ENCODE measurements at places on chromosomes 4 and X.

DNA sequence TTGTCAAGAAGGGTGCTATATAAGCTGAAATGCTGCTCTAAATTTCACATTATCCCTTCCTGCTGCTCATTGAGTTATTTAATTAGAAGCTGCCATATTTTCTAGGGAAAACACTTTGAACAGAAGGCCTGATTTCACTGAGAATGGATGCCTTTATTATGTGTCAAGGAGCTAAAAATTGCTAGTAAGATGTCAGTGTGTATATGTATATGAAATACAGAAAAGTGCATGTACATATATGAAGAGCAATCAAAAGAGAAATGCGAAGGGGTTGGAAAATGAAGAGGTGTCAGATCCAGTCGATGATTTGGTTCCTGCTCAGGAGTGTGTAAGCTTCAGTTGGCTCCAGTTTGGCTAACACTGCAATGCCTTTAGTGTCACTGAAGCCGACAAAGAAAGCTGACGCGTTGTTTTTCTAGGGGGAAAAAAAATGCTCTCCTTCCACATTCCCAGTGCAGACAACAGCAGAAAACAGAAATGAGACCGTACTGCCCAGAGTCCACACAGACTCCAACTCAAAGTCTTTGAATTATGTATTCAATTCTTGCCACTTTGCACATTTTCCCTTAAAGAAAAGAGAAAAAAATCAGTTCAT lies 154.2 kb downstream of the NHS start:
- H3K36me3 ChIP-seq = no peaks in the 10 kb centered on the region
- no peak for DNase-seq
- H3K4me1 ChIP-seq = peaks cover 7% of the 10 kb centered on the region
- H3K27me3 ChIP-seq = no peaks in the 10 kb centered on the region

DNA sequence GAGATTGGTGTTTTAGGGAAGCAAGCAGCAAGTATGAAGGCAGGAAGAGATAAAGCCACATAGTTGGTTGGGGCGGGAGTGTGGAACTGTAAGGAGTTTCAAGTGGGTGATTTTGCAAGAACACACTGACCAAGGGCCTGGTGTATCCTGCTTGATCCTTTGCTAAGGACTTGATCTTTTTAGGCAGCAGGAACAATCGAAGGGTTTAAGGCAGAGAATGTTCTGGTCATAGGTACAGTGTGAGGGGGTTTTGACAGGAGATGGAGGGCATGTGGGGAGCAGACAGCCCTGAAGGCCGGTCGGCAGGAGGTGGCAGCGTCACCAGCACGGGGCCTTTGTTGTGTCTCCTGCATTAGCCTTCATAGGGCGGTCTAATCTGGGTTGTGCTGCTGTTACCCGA lies 54.7 kb downstream of the FAM193A start:
- no peaks in the 10 kb centered on the region for H3K36me3 ChIP-seq
- no peak for DNase-seq
- H3K27ac ChIP-seq = no peak overlapping the region
- H3K4me3 ChIP-seq = no peak overlapping the region
- peaks cover 85% of the 10 kb centered on the region for H3K4me1 ChIP-seq

DNA sequence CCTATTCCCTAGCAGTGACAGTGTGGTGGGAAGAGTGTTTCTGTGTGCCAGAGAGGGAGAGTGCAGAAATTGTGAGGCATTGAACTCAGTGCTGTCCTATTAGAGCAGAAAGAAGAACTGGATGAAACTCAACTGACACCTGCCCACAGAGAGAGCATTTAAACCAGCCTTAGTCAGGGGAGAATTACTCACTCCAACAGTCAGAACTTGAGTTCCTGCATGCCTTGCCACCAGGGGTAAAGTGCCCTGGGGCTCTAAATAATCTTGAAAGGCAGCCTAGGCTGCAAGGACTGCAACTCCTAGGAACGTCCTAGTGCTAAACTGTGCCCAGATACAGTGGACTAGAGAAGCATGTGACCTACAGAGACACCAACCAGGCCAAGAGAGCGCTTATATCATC lies 12.8 kb downstream of the CYSLTR1 start:
- no peak for DNase-seq
- H3K4me1 ChIP-seq = no peaks in the 10 kb centered on the region

- peak overlapping the region; percentile 28 for H3K4me3 ChIP-seq
- H3K27me3 ChIP-seq = no peaks in the 10 kb centered on the region
- peaks cover 4% of the 10 kb centered on the region for H3K36me3 ChIP-seq
- H3K27ac ChIP-seq = no peak overlapping the region
- no peak for DNase-seq
Measured at GRCh38 chrX:135295944-135296305, 13.4 kb upstream of the ETDC start.

- H3K4me1 ChIP-seq = no peaks in the 10 kb centered on the region
- no peak overlapping the region for H3K27ac ChIP-seq
- no peaks in the 10 kb centered on the region for H3K27me3 ChIP-seq
- no peaks in the 10 kb centered on the region for H3K36me3 ChIP-seq
Measured at GRCh38 chrX:120302434-120302833, 8.8 kb downstream of the TMEM255A start.

- H3K36me3 ChIP-seq = no peaks in the 10 kb centered on the region
- no peaks in the 10 kb centered on the region for H3K4me1 ChIP-seq
- no peaks in the 10 kb centered on the region for H3K27me3 ChIP-seq
- H3K4me3 ChIP-seq = no peak overlapping the region
Measured at GRCh38 chr4:185695743-185696142, 116.3 kb downstream of the SORBS2 start.

DNA sequence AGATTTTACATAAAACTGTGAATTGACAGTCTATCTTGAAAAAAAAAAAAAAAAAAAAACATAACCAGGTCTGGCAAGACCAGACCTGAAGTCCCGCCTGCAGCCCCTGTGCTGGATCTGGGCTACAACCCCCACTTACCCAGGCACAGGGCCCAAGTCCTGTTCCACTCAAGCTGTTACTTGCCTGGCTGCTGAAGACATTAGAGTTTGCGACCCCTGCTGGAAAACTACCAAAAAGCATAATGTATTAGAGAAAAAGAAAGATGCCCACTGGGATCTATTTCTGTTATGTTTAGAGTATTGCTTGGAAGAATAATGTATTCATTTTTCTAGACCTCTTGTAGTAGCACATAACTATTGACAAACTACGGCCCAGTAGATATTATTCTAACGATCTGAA lies 4.7 kb downstream of the HS3ST1 start:
- no peaks in the 10 kb centered on the region for H3K27me3 ChIP-seq
- no peak for DNase-seq
- H3K4me1 ChIP-seq = peaks cover 22% of the 10 kb centered on the region
- H3K36me3 ChIP-seq = no peaks in the 10 kb centered on the region
- no peak overlapping the region for H3K4me3 ChIP-seq

GRCh38 chr4:25015012-25015411 lies 15.7 kb downstream of the LGI2 start:
- DNase-seq = no peak
- H3K27ac ChIP-seq = peak overlapping the region; percentile 54
- no peaks in the 10 kb centered on the region for H3K4me1 ChIP-seq
- no peaks in the 10 kb centered on the region for H3K27me3 ChIP-seq

- no peak for DNase-seq
- no peak overlapping the region for H3K4me3 ChIP-seq
Measured at GRCh38 chr4:123452616-123453015, 56.0 kb downstream of the SPRY1 start.

- H3K27ac ChIP-seq = no peak overlapping the region
- no peak for DNase-seq
- H3K4me1 ChIP-seq = no peaks in the 10 kb centered on the region
- no peak overlapping the region for H3K4me3 ChIP-seq
- H3K36me3 ChIP-seq = no peaks in the 10 kb centered on the region
Measured at GRCh38 chr4:154314248-154314647, 177.4 kb downstream of the DCHS2 start.

DNA sequence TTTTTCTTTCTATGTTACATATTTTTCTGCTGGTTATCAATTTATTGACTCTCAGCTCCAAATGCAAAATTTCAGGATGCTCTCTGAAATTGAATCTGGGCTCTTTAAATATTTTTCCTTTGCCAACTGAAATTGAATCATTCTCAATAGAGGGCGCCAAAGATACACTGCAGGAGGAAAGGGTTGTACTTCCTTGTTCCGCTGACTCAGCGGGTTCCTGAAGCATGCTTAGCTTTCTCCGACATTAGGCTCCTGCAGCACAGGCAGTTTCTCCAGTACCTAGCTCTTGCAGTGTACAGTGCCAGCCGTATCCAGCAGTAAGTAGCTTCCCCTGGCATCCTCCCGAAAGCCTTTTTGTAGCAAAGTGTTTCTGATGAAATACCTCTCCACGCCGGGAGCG lies 28.8 kb upstream of the CFAP47 start:
- no peak for DNase-seq
- no peak overlapping the region for H3K27ac ChIP-seq
- no peak overlapping the region for H3K4me3 ChIP-seq
- no peaks in the 10 kb centered on the region for H3K36me3 ChIP-seq
- no peaks in the 10 kb centered on the region for H3K27me3 ChIP-seq
- no peaks in the 10 kb centered on the region for H3K4me1 ChIP-seq

DNA sequence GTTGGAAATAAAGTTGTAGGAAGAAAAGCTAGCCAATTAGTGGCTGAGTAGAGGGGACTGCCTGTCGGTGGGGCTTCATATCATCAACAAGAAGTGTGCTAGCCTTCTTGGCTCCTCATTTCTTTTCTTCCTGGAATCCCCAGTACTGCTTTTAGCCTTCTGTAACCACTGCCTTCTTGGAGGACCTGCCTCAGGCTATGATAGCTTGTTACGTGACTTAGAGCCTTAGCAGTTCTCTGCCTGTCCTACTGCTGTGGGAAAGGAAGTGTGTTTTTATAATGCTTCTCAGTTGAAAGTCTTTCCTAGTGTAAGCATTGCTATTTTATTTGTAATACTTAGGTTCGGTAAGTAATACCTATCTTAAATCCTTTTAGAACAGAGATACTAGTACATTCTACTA lies 61.9 kb downstream of the LARP1B start:
- H3K36me3 ChIP-seq = no peaks in the 10 kb centered on the region
- no peaks in the 10 kb centered on the region for H3K4me1 ChIP-seq
- H3K27ac ChIP-seq = no peak overlapping the region
- no peak for DNase-seq
- no peak overlapping the region for H3K4me3 ChIP-seq

- H3K27me3 ChIP-seq = no peaks in the 10 kb centered on the region
- H3K27ac ChIP-seq = no peak overlapping the region
- H3K4me1 ChIP-seq = no peaks in the 10 kb centered on the region
- H3K4me3 ChIP-seq = no peak overlapping the region
Measured at GRCh38 chr4:56450342-56450741, 14.3 kb downstream of the PAICS start.

GRCh38 chr4:19522966-19523365 lies 728.7 kb upstream of the SLIT2 start:
- DNase-seq = no peak
- no peaks in the 10 kb centered on the region for H3K36me3 ChIP-seq
- H3K4me3 ChIP-seq = no peak overlapping the region
- no peaks in the 10 kb centered on the region for H3K4me1 ChIP-seq

GRCh38 chrX:154333837-154334271 lies 38.3 kb downstream of the TKTL1 start:
- no peak overlapping the region for H3K27ac ChIP-seq
- no peak for DNase-seq
- H3K27me3 ChIP-seq = no peaks in the 10 kb centered on the region
- no peak overlapping the region for H3K4me3 ChIP-seq

DNA sequence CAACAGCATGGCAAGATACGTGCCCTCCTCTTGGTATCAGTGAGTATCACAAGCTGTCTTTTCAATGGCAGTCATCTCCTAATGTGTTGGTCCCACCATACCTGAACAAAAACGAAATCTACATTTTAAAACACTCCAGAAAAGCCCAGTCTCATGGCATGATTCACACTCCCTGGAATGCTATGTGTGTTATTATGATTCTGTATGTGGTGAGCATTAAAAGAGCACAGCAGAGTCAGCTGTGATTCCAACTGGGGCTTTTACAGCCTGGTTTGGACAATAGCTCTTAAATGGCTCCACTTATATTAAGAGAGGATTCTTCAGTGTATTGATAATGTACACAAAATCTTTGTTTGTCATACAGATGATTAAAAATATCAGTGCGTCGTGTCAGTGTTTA lies 274.1 kb upstream of the GK2 start:
- H3K27me3 ChIP-seq = no peaks in the 10 kb centered on the region
- no peak overlapping the region for H3K27ac ChIP-seq
- H3K36me3 ChIP-seq = no peaks in the 10 kb centered on the region
- no peak for DNase-seq
- H3K4me3 ChIP-seq = no peak overlapping the region

GRCh38 chrX:24513416-24513815 lies 48.3 kb downstream of the PDK3 start:
- no peak overlapping the region for H3K27ac ChIP-seq
- H3K27me3 ChIP-seq = no peaks in the 10 kb centered on the region
- H3K4me3 ChIP-seq = no peak overlapping the region
- DNase-seq = no peak

GRCh38 chr4:3417448-3417847 lies 24.3 kb upstream of the HGFAC start:
- no peaks in the 10 kb centered on the region for H3K36me3 ChIP-seq
- no peak overlapping the region for H3K27ac ChIP-seq
- no peak overlapping the region for H3K4me3 ChIP-seq
- no peaks in the 10 kb centered on the region for H3K27me3 ChIP-seq
- no peak for DNase-seq

DNA sequence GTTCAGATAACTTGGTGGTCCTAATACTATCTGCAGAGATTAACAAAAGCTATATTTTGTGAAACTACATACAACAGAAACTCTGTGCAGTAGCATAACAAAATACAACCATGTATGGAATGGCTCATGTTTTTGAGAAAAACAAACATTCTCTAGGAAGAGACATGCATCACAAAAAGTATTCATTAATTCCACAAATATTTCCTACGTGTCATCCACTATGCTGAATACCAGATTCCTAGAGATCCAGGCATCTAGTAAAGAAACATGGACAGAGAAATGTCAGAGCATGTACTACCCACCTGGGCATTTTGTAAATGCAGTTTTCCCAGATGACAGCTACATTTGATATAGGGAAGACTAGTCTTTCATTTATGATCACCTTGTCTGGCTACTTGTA lies 248.1 kb downstream of the OPHN1 start:
- H3K27ac ChIP-seq = no peak overlapping the region
- DNase-seq = no peak
- H3K4me1 ChIP-seq = no peaks in the 10 kb centered on the region
- no peak overlapping the region for H3K4me3 ChIP-seq
- H3K27me3 ChIP-seq = no peaks in the 10 kb centered on the region

- H3K4me3 ChIP-seq = no peak overlapping the region
- no peak overlapping the region for H3K27ac ChIP-seq
- H3K4me1 ChIP-seq = peaks cover 22% of the 10 kb centered on the region
- DNase-seq = no peak
- H3K27me3 ChIP-seq = no peaks in the 10 kb centered on the region
Measured at GRCh38 chrX:150566734-150567182, 1.7 kb upstream of the MTM1 start.

GRCh38 chr4:171644430-171645057 lies 168.7 kb upstream of the GALNTL6 start:
- H3K27ac ChIP-seq = no peak overlapping the region
- no peak for DNase-seq
- no peaks in the 10 kb centered on the region for H3K36me3 ChIP-seq
- H3K27me3 ChIP-seq = no peaks in the 10 kb centered on the region

DNA sequence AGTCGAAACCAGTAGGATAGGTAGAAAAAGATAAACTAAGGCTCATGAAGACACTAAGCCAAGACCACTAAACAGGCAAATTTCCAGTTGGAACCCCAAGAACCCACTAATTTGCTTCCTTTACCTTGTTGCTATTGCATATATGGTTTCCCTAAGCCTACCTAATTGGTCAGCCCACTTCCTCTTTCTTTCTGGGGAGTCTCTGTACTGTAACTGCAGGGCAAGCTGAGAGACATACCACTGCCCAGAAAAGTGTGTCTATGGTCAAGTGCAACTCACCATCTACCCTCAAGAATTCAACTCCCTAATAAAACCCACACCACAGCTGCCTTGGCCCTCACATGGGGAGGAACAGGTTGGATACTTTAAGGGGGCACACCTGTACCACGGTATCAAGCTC lies 28.6 kb downstream of the IDS start:
- no peaks in the 10 kb centered on the region for H3K27me3 ChIP-seq
- no peaks in the 10 kb centered on the region for H3K4me1 ChIP-seq
- no peak overlapping the region for H3K4me3 ChIP-seq

All from vagina (tissue), 2 donors.